Endothelial cell (in vitro differentiated cells): ENCODE measurements at places on chromosomes 7 and 10. TPM values are rescaled to one million over a fixed set of nuclear protein-coding genes. Genes with fewer than 3 reads are reported as not detected.

DNA sequence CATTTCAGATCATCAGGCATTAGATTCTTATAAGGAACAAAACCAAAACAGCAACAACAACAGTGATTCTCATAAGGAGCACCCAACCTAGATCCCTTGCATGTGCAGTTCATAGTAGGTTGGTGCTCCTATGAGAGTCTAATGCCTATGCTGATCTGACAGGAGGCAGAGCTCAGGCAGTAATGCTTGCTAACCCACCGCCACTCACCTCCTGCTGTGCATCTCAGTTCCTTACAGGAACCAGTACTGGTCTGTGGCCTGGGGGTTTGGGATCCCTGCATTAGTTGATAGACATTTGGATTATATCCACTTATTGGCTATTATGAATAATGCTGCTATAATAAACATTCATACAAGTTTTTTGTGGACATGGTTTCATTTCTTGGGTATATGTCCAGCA is 14.0 kb downstream of the MKLN1 start:
- H3K36me3 ChIP-seq: no peaks in the 10 kb centered on the region
- no peak for DNase-seq
- H3K27ac ChIP-seq: no peak overlapping the region
- H3K4me3 ChIP-seq: no peak overlapping the region
- peaks cover 7% of the 10 kb centered on the region for H3K4me1 ChIP-seq

DNA sequence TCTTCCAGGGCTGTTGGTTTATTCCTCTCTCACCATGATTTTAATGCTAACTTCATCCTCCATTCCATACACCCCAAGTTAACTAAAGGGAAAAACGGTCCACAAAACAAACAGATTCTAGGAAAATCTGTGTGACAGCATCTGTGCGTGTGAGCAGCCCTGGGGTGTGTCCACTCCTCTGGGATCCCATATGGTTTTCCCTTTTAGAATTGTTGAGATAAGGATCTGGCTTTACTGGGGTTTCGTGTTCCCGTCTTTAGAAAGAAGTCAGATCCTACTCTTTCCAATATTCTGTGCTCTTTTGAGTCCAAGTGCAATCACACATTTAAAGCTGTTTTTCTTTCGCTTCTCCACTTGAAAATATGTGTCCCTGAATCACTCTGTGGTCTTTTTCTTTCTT is 257.1 kb downstream of the KLF6 start:
- H3K27ac ChIP-seq: no peak overlapping the region
- DNase-seq: no peak
- H3K27me3 ChIP-seq: peaks cover 2% of the 10 kb centered on the region
- H3K4me3 ChIP-seq: no peak overlapping the region

GRCh38 chr7:81623251-81623855 is 146.5 kb downstream of the HGF start:
- H3K36me3 ChIP-seq: no peaks in the 10 kb centered on the region
- H3K27me3 ChIP-seq: no peaks in the 10 kb centered on the region
- no peak overlapping the region for H3K27ac ChIP-seq
- no peak for DNase-seq
- no peaks in the 10 kb centered on the region for H3K4me1 ChIP-seq

GNGT1 gene
- not detected for total RNA-seq

GRCh38 chr7:157432957-157433576 is 96.3 kb downstream of the DNAJB6 start:
- H3K27me3 ChIP-seq: peaks cover 11% of the 10 kb centered on the region
- DNase-seq: peak; percentile 38
- peaks cover 17% of the 10 kb centered on the region for H3K36me3 ChIP-seq
- H3K27ac ChIP-seq: peak overlapping the region; percentile 52
- H3K4me3 ChIP-seq: peak overlapping the region; percentile 47

DNA sequence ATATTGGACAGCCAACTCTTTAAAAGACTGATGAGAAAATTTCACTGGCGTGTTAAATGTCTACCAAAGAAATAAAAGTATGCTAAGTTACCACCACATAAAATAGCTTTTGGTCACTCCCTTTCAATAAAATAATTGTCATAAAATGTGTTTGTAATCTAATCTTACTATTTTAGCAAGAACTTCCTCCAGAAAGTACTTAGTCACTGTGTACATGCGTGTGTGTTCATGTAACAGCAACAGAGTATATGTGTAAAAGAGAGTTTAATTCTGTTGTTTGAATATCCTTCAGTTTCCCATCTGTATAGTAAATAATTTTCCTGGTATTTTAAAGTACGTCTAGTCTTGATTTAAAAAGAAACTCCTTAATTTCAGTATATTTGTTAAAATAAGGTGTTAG is 35.0 kb upstream of the WASL start:
- H3K36me3 ChIP-seq: no peaks in the 10 kb centered on the region
- no peak overlapping the region for H3K27ac ChIP-seq
- no peak overlapping the region for H3K4me3 ChIP-seq
- peaks cover 1% of the 10 kb centered on the region for H3K27me3 ChIP-seq

- H3K4me3 ChIP-seq: no peak overlapping the region
- H3K27ac ChIP-seq: no peak overlapping the region
- no peaks in the 10 kb centered on the region for H3K4me1 ChIP-seq
- no peak for DNase-seq
Observed at GRCh38 chr10:104563548-104563947, 77.5 kb upstream of the SORCS3 start.
